ENCODE measurements at places on chromosomes 3 and 15.

- DNase-seq, result no peak
Observed at GRCh38 chr15:41813426-41813825, 14.5 kb upstream of the JMJD7 start.

DNA sequence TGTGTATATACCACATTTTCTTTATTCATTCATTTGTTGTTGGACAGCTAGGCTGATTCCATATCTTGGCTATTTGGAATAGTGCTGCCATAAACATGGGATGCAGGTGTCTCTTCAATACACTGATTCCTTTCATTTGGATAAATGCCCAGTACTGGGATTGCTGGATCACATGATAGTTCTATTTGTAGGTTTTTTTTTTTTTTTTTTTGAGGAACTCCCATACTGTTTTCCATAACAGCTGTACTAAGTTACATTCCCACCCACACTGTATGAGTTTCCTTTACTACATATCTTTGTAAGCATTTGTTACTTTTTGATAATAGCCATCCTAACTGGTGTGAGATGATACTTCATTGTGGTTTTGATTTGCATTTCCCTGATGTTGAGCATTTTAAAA lies 437.7 kb downstream of the DIPK2A start:
- DNase-seq, result no peak

DNA sequence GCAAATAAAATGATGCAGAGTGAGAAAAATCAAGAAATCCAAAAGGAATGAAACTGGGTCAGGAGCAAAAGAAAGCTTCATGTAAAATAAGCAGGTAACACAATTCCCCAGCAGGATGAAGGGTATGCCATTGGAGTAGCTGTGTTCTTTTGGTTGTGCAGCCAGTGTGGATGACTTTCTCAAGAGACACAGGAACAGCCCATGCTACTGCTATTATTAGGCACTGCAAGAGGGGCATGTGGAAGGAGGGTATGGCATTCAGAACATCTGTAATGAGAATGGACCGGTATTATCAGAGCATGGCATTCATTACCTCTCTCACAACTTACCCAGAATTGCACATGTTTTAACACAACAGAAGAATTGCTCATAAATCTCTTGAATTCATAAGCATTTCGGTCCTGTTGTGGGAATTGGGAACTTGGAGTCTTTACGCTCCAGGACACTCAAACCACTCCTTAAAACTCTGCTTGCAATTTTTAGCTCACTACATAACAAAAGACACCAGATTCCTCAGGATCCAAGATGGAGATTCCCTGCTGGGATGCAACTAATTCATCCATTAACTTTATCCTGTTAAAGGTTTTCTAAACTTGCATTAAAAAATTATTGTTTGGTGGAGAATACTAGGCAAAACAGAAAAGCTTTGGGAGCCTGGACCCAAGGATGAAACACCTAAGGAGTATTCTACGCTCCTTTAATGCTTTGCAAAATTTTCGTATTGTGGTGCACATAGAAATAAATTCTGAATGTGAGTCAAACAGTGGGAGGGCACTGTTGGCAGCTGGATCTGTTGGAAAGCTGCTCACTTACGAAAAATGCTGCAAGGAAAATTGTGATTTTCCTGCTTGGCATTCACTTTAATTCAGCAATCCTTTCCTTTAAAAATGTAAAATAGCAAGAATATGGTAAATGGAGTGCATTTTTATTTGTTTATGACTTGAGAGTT lies 34.6 kb upstream of the CDIN1 start:
- DNase-seq, result no peak

- no peak for DNase-seq
Observed at GRCh38 chr15:76134537-76134936, 74.8 kb downstream of the TMEM266 start.

- no peak for DNase-seq
Observed at GRCh38 chr3:76687019-76687418, 352.9 kb upstream of the ROBO2 start.

DNA sequence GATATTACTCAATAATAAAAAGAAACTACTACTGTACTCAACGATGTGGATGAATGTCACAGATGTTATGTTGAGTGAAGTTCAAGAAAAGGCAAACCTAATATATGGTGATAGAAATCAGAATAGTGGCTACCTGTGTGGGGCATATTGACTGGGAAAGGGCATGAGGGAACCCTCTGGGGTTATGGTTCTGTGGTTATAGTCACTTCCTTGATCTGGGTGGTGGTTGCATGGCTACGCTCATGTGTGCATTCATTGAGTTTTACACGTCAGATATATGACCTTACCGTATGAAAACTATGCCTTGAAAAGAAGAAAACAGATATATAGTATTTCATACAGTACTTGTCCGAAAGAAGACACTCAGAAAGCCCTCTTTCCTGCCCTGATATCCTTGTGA lies 331.0 kb upstream of the LRRFIP2 start:
- DNase-seq, result no peak

DNA sequence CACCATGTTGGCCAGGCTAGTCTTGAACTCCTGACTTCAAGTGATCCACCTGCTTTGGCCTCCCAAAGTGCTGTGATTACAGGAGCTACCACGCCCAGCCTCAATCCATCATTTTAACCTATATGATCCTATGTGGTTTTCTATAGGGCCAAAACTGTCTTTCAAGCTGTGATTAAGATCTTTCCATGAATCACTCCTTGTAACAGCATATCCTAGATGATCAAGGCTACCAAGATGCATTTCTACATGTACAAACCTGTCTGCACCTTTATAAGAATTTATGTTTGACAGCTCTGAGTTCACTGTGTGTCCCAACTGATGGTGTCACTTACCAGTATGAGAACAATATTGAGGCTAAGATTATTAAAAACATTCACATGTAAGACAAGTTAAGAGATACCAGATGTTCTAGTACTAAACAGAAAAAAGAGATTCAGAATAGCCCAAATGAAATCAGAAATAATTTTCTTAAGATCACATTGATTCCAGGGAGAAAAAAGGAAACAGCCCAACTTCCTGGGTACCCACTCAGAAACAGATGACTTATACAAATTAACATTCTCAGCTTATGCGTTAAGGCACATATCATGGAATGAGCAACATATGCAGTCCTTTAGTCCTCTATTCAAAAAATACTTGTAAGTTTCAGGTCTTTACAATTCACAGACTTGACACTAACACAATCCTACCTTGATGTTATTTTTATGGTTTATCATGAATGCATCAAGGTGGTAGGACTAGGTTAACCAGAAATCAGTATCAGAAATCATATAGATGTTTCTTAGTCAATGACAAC lies 24.8 kb upstream of the PPIB start:
- DNase-seq, result no peak

DNA sequence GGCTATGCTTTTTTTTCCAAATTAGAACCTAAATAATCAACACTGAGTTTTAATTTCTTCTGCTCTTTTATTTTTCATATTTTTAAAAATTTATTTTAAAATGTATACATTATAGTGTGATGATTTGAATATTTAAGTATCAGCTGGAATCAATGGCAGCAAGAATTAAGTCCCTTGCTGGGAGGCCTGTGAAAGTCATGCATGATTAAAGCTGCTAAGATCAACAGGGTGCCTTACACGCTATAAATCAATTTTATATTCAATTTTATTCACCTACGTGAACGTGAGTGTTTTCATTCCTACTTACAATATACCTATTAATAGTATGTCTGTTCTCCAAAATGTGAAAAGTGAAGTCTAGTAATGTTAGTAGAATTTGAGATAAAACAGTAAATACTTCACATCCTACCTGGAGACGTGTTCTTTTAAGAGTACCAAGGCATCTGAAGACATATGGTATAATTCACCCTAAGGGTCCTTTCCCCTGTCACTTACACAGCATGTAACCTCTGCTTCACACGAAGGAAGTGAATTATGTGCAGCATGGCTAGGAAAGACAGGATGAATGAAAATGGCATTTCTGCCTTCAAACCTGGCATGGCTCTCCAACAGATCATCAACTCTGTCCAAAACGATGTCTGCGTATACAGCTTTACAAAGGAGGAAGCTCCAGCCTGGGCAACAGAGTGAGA lies 640.4 kb upstream of the ROBO1 start:
- DNase-seq, result no peak

- no peak for DNase-seq
Observed at GRCh38 chr3:177827511-177828207, 630.4 kb upstream of the TBL1XR1 start.

DNA sequence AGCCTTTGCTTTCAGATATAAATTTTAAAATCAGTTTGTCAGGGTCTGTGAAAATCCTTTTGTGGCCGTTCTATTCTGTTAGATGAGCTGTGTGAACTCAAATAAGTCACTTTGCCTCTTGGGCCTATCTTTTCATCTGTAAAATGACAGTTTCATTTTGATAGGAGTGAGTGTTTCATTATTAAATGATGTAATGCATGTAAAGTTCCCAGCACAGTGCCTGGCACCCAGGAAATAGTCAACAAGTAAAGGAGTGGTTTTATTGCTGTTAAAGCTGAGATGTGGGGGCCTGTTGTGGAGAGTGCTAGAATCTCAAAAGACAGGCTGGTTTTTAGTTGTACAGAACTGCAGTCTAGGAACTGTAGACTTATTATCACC lies 394.5 kb upstream of the CFAP20DC start:
- DNase-seq, result no peak

DNA sequence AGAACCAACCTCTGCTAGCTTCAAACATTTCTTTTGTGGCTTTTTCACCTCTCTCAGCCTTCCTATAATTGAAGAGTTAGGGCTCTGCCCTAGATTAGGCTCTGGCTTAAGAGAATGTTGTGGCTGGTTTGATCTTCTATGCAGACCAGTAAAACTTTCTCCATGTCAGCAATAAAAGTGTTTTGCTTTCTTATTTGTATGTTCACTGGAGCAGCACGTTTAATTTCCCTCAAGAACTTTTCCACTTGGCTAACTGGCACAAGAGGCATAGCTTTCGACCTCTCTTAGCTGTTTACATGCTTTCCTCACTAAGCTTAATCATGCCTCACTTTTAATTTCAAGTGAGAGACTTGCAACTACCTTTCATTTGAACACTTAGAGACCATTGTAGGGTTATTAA lies 964.7 kb downstream of the ROBO2 start:
- no peak for DNase-seq

DNA sequence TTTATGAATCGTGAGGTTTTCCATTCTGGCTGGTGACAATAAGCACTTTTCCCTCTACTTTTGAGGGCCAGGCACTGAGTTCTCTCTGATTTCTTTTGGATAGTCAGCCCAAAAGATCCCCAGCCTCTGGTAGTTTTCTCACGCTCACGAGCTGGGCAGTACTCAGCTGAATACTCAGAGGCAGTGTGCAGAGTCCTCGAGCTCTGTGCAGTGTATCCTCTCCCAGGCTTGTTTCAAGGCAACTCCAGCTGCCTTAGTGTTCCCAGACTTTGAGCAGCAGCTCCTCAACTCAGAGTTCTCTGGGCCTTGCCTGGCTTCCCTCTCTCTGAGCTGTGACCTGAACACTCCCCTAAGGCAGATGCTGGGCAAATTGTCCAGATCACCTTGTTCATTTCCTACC lies 59.1 kb upstream of the IQSEC1 start:
- DNase-seq, result no peak

DNA sequence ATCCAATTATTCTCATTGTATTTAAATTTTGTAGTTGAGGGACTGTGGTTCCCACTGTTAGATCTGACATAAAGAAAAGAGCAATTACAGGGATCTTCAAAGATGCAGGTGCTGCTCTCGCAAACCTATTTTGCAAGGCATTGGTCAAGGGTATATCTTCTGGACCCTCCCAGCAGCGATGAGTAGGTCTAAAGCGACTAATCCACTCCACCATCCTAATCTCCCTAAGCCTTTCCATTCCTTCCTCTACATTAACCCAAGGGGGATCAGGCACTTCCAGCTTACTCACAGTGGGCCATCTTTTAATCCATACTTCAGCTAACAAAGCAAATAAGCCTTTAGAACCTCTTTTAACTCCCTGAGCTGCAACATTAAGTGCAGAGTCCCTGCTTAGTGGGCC lies 37.0 kb upstream of the CPOX start:
- no peak for DNase-seq

GRCh38 chr15:70401709-70402108 lies 304.0 kb upstream of the TLE3 start:
- DNase-seq, result no peak

DNA sequence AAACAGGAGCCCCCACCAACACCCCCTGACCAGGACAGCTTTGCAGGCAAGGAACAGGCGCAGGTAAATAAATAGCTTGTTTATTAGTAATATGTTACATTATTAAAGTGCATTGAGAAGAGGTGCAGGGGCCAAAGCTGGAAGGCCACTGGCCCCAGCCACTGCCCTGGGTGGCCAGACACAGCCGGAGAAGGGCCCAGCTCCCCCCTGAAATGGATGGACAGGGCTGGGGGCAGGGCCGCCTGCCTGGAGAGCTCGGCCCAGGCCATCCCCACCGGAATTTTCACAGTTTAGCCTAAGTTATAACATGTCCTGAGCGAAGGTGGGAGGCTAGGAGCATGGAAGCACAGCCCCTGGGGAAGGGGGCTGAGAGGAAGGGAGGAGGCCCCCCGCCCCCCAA lies 24.5 kb downstream of the SEMA7A start:
- DNase-seq, result no peak

GRCh38 chr3:42590989-42591756 lies 513 bp downstream of the SS18L2 start:
- DNase-seq, result no peak

DNA sequence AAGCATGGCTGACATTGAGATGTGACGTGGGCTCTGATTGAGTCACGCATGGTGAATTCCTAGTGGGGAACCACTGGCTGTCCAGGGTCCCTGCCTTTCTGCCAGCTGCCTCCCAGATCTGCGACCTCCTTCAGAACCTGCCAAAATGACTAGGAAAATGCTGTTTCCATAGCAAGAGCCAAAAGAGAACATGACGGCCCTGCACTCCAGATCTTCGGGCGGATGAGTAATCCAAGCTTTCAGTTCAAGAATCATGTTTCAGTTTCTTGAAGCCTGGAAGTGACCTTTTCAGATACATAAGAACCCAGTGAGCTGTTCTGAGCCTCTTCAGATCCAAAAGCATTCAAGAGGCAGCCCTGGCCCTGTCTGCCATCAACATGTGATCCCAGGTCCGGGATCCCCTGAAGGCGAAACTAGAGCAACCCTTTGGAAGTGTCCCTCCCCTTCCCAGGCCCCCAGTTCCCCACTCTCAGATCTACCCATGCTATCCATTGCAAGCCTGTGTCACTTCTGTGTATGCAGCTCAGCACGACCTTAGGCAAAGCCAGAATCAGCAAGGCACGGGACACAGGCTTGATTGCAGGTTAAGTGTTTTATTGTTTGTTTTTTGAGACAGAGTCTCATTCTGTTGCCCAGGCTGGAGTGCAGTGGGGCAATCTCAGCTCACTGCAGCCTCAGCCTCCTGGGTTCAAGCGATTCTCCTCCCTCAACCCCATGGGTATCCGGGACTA lies 19.7 kb downstream of the ANKRD63 start:
- no peak for DNase-seq

GRCh38 chr3:86228101-86228500 lies 762.8 kb downstream of the VGLL3 start:
- no peak for DNase-seq

Data from GM19239 (cell line).